ENCODE measurements at places on chromosomes 6 and 20. TPM values are rescaled to one million over a fixed set of nuclear protein-coding genes. Genes with fewer than 3 reads are reported as not detected.

Gene C6orf52
- not detected for total RNA-seq

Gene FABP7
- not detected for total RNA-seq

Gene MAP1LC3A
- 7.8 TPM for total RNA-seq

Gene CCM2L
- total RNA-seq: 5.5 TPM

Gene NANP
- total RNA-seq: 12.8 TPM

Gene GLP1R
- total RNA-seq: not detected
